ENCODE measurements at places on chromosomes 3 and 15.

DNA sequence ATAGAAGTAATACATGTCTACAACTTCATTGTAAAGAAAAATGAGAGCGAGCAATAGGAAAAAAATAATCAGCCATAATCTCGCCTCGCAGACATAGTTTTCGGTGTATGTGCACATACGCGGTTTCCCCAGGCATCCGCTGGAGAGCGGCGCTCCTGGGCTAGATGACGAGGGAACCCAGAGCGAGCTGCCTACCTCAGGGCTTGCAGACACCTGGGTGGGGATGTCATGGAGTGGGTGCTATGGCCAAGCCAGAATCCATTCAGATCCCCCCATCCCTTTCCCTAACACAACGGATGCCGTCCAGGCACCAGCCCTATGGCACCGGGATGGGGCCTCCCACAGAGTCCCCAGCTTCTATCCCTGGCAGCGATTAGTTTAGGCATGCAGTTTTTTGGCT is 4.5 kb upstream of the CFAP100 start:
- DNase-seq = no peak

GRCh38 chr3:184308744-184309143 is 5.7 kb upstream of the EIF4G1 start:
- DNase-seq = no peak

DNA sequence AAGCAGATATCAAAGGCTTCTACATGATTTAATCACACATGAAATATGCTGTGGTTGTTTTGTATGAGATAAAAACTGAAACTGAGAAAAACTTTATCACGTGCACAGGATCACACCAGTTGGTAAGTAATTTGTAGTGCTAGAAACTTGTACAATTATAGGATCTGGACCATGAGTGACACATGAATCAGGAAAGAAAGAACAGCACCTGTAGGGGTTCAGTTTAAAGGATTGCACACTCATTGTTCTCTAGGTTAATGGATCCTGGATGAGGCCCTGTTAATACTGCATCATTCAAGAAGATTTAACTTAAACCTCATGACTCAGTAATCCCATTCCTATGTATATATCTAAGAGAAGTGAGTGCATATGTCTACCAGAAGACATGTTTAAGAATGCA is 87.9 kb downstream of the STT3B start:
- DNase-seq = no peak

GRCh38 chr3:17013050-17013449 is 128.3 kb downstream of the PLCL2 start:
- DNase-seq = no peak

- peak; percentile 17 for DNase-seq
Observed at GRCh38 chr15:45660231-45660979, 25.6 kb downstream of the SQOR start.

- no peak for DNase-seq
Observed at GRCh38 chr3:158751316-158751715, 19.1 kb upstream of the RARRES1 start.

- DNase-seq = no peak
Observed at GRCh38 chr3:105829871-105830622, 38.8 kb downstream of the CBLB start.

DNA sequence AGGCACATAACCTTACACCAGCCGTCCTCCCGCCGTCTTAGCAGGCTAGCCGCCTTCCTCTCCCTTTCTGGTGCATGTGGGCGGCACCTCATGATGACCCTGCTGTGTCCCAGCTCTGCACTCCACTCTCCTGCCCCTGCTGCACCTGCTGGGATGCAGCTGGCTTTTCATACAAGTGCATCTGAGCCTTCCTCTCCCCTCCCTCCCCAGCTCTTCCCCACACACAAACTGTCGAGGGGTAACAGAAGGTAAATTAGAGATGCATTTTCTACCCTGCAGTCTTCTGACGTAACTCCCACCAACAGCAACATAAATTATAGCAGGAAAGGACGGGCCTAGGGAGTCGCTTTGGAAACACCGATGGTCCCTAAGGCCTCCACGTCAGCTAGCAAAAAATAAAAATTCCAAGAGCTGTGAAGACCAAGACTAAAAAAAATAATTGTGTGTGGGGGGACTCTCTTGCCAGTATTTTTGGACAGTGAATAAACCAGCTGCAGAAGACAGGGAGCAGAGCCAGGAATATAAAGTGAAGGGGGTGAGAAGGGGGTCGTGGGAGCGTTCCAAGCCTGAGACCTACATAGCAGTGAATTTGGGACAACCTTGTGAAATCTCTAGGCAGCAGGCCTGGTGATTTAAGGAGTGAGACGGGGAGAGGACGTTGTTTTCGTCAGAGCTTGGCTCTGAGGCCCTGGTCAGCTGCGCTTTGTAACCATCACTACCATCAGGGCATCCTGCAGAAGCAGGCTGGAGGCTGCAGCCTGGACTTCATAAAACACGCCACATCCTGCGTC is 216.2 kb downstream of the ADAMTS17 start:
- no peak for DNase-seq

DNA sequence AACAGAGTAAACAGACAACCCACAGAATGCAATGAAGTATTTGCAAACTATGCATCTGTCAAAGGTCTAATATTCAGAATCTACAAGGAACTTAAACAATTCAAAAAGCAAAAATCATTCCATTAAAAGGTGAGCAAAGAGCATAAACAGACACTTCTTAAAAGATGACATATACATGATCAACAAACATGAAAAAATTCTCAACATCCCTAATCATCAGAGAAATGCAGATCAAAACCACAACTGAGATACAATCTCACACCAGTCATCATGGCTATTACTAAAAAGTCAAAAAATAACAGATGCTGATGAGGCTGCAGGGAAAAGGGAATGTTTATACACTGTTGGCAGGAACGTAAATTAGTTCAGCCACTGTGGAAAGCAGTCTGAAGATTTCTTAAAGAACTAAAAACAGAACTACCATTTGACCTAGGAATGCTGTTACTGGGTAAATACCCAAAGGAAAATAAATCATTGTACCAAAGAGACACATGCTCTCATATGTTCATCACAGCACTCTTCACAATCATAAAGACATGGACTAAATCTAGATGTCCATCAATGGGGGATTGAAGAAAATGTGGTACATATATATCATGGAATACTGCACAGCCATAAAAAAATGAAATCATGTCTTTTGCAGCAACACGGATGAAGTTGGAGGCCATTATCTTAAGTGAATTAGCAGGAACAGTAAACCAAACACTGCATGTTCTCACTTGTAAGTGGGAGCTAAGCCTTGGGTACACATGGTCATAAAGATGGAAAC is 393.3 kb upstream of the CBLB start:
- peak; percentile 92 for DNase-seq

- no peak for DNase-seq
Observed at GRCh38 chr3:126153695-126154360, 26.6 kb downstream of the ALDH1L1 start.

GRCh38 chr3:64022451-64023186 is 675 bp downstream of the PSMD6 start:
- no peak for DNase-seq

DNA sequence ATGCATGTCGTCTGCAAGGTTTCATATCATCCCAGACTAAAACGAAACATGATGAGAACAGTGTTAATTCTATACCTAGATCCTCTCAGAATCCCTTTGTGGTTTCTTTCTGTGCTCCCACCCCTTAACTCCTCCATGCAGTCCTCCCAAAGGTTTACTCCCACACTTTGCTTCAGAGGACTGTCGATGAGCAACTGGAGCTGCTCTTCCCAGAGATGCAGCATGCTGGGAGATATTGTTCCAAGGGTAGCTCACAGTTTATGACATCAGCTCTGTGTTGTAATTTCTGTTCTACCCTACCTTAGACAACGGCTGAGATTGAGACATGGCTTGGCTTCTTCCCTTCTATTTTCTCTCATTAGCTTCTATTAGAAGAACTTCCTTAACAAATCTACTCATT is 313.0 kb upstream of the COL8A1 start:
- DNase-seq = no peak

DNA sequence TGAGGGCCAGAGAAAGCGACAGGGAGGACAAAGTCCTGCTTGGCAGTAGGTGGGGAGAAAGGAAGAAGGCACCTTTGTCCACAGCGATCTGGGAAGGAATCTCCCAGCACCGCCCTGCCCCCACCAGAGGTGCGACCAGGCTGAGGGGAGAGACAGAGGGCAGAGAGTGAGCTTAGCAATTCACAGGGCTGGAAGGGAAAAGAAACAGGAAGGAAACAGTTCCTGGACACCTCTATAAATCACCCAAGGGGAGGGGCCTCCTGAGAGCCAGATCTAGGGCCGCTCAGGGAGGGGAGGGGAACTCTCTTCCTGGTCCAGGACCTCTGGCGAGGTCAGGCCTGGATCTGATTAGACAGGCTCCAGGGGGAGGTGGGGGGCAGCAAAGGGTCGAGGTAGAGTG is 35.4 kb downstream of the RNU5B-1 start:
- DNase-seq = no peak

GRCh38 chr15:95884276-95884675 is 446.2 kb upstream of the NR2F2 start:
- peak; percentile 55 for DNase-seq

DNA sequence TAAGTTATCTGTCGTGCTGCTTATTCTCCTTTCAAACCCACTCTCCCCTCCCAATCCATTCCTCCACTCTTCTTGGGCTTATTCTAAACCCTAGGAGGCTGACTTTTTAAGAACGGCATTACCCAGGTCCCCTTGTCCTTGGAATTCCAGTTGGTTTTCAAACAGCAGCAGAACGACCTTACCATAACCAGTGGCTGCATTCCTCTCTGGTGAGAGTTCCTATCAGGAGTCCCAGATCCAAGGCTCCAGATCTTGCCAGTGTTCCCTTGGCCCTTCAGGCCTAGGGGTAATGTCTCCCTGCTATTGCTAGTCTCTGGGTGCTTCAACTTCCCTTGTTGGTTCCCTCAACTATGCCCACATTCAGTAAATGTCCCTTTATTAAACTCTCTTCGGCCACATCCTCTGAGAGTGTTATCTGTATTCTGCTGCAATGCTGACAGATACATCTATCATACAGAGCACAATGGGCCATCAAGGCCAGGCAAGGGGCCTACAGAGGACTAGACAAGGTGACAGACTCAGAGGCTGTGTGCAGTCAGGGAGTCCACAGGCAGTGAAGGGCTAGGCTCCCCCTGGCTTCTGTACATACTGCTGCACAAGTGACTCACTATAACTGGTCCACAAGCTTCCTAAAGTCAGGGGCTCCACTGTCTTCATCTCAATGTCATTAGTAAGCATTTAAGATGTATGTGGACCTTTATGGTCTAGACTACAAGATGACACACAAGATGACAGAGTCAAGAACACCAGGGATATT is 10.1 kb downstream of the LYSMD2 start:
- DNase-seq = peak; percentile 77

- peak; percentile 23 for DNase-seq
Observed at GRCh38 chr3:117887901-117888300, 1146.7 kb downstream of the IGSF11 start.

- DNase-seq = no peak
Observed at GRCh38 chr15:26125664-26126063, 262.5 kb upstream of the ATP10A start.

DNA sequence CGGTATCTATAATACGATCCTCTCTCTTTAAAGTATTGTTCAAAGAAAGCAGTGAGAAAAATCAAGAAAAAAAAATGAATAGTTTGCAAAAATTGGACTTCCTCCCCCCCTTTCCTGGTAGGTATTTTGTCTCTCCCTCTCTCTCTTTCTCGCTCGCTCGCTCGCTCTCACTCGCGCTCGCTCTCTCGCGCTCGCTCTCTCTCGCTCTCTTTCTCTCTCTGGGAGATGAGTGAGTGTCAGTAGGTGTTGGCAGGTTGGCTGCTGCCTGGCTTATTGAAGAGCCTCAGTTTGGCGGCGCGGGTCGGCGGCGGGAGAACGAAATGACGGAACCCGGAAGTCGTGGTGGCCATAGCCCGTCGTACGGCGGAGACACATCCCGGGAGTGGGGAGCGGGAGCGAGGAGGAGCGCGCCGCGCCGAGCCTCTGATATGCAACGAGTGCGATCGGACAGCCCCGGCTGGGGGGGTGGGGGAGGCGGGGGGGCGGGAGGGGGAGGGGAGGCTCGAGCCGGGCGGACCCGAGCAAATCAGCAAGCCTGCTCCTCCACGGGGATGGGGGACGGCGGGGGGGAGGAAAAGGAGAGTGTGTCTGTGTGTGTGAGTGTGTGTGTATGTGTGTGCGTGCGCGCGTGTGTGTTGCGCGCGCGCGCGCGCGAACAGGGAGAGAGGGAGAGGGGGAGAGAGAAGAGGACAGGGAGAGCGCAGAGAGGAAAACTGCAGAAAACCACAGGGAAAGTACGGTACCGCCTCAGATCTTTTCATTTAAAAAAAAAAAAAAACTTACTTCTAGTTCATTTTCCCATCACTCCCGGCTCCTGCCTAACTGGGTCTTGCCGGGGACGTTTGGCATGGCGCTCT is at the start of gene MEIS2:
TSS of gene MEIS2 (minus strand) at position 441 of the 857 bp plus-strand sequence. CDS start 1,083 bp downstream, outside the sequence.
- peak; percentile 92 for DNase-seq

GRCh38 chr15:66236806-66237375 is 16.7 kb downstream of the MEGF11 start:
- DNase-seq = no peak

DNA sequence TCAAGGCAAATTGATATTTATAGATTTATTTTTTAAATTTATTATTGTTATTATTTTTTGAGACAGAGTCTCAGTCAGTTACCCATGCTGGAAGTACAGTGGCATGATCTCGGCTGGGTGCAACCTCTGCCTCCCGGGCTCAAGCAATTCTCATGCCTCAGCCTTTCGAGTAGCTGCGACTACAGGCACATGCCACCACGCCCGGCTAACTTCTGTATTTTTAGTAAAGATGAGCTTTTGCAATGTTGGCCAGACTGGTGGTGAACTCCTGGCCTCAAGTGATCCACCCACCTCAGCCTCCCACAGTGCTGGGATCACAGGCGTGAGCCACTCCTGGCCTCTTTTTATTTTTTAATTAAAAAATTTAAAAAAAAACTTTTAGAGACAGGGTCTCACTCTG is 19.0 kb downstream of the SPG21 start:
- DNase-seq = no peak

DNA sequence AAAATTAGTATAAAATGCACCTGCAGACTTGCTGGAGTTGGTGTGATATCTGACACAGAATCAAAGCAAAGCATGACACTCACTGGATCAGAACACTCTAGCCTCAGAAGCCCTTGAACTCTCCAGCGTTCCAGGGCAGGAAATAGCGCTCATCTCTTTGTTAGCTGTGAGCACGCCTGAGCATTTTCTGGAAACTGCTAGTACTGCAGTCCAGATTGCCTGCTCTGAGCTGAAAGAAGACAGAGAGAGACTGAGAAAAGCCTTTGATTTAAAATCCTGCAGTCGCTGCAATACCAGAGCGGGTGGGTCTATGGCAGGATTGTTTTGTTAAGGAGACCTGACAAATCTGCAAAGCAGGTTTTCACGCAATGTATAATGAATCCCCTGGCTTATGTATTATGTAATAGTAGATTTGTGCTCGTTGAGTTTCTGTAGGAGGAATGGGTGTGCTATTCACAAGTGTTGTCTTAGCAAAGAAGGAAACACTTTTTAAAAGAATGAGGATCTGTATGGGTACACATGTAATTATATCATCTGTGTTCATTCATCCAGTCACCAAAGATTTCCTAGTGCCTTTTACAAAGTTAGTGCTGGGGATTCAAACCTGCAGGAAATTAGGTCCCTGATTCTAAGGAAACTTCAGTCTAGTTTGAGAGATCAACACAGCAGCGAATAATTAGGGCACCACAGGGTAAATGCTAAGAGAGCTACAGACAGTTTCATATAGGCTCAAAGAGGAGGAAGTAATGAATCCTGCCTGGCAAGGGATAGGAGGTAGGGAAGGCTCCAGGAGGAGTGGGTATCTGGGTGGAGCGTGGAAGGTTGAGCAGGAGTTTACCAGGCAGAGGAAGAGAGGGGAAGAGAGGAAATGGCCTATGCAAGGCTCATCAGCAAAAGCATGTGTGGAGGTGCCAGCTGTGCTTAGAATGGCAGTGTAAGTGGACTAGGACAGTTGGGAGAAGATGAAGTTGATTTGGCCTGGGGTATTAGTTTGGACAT is 26.1 kb upstream of the MGLL start:
- no peak for DNase-seq

All from EL (cell line).